ENCODE measurements at places on chromosomes 5 and 9.

GRCh38 chr5:74623748-74624408 is 16.6 kb downstream of the ENC1 start:
- DNase-seq: no peak

- no peak for DNase-seq
Observed at GRCh38 chr5:136802383-136802782, 437.0 kb upstream of the TRPC7 start.

DNA sequence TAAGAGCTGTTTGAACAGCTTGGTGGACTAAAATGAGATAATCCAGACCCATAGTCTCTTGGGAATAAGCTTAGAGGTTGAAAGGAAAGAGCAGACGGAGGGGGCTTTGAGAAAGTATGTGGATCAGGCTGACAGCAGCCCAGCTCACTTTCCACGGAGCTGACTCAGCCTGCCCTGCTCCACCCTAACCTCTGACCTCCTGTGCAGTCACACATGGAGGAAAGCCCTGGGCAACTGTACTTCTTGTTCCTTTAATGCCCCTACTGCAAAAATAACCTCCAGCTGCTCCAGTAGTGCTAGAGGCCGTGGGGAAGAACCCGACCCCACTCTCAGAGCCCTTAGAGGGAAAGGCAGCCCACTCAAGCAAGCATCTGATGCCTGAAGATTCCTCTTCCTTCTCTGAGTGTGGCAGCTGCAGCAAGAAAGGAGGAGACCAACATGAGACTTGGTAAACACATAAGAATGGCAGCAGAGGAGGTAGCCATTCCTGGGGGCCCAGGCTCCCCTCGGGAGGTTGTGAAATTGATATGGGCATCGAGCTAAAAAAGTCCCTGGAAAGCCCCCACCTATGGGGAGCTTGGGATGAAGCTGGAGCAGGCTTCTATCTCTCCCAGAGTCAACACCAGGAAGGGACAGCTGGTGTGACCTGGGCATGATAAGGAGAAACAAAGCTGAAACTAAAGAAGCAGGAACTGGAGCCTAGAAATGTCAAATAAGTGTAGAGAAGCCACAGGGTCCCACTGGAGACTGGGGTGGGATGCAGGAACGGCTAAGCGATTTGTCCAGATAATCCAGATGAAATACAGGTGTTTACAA is 204.3 kb downstream of the PIK3R1 start:
- DNase-seq: peak; percentile 84

DNA sequence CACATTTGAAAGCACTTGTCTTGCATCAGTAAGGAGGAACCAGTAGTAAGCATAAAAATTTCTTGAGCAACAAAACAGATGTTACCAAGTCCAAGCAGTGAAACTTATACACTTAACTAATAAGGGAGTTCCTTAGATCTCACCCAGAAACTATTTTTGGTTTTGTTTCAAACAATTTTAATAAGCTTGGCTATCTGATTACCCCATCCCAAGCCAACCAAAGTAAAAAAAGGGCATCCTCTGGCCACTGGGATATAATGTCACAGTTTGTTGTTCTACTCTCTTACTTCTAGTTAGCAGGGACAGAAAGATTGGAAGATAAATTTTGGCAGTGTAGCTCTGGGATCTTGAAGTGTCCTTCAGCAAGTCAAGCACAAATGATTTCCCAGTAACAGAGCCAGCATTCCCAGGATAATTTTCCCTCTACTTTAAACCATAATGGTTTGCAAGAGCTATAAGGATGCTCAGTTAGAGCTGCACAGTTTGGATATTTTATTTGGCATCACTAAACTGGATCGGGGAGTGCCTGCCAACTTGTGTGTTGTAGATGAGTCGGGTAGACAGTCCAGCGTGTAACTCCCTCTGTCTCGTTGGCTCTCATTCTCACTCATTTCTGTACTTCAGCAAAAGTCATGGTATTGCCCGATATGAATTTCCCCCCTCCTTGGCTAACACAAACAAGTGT is 161.9 kb upstream of the HMHB1 start:
- no peak for DNase-seq

- no peak for DNase-seq
Observed at GRCh38 chr9:117952581-117952980, 248.4 kb downstream of the TLR4 start.

DNA sequence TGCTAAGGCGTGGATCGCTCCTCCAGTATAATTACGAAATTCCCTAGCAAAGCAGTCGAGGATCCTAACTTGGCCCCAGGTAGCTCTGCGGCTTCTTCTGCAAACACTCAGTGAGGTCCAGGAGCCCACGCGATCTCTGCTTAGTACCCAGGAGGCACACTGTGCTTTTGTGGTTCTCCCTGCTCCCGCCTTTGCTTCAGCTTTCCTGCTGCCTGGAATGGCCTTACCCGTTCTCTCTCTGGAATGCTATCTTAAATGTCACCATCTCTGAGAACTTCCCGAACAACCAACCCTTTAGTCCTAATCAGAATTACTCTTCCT is 639 bp downstream of the INVS start:
- DNase-seq: no peak

DNA sequence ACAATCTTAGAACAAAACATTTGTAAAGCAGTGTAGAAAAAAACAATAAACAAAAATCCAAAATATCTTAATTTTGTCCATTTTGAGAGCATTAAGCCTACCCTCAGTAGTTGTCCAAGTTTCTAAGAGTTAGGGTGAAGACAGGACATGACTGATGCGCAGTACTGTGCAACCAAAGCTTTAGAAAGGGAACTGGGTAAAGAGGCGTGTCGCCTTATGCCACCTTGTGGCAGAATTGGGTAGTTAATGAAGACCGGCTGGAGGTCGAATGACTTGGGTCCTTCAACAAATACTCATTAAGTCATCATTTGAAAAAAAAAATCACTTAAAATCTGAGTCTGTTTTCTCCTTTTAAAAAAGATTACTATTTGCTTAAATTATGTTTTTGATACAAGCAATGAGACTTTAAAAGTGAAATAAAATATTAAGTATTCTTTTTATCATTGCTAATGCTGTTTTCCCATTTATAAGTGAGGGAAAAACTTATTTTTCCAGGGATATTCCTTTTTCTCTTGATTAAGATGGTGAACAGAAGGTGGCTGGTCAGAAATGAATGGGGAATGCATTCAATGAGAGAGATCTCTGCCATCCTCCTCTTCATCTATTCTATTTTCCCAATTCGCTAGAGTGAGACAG is 3.5 kb upstream of the RNF20 start:
- DNase-seq: peak; percentile 86

Measured in hematopoietic multipotent progenitor cell treated with erythropoietin and hydrocortisone succinate and interleukin-3 and kit ligand, for 8 days (in vitro differentiated cells).